ENCODE measurements at places on chromosomes 2 and 18.

GRCh38 chr18:1914489-1914888, 656.8 kb downstream of the METTL4 start:
- no peak for DNase-seq

DNA sequence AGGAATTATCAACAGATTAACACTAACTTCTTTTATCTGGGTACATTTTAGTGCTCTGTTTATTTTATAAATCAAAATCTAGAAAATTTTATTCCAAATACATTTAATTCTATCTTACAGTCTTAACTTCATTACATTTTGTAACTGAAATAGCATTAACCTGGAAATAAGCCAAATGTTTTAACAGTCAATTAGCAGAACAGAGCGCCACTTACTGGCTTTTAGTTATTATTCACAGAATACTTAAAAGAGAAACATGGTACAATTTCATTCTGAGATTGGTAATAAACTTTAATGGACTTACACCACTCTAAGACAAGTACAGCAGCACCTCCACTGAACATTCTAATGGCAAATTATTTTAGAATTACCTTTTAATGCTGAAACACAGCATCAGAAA, 38.6 kb downstream of the SS18 start:
- DNase-seq: no peak

GRCh38 chr2:241877989-241878970, 8.8 kb downstream of the RTP5 start:
- DNase-seq: peak; percentile 58

- no peak for DNase-seq
These were observed 181.7 kb downstream of the ANAPC1 start for GRCh38 chr2:111702119-111702803.

GRCh38 chr2:12980817-12981216, 264.1 kb downstream of the TRIB2 start:
- no peak for DNase-seq

- DNase-seq: no peak
These were observed 47.9 kb downstream of the FRZB start for GRCh38 chr2:182818501-182818900.

- DNase-seq: no peak
These were observed 38.4 kb downstream of the POMC start for GRCh38 chr2:25129901-25130520.

- DNase-seq: no peak
These were observed 100.6 kb upstream of the SMIM21 start for GRCh38 chr18:75527848-75528685.

GRCh38 chr2:32074134-32074506, 10.8 kb downstream of the SPAST start:
- DNase-seq: no peak

- no peak for DNase-seq
These were observed 365.7 kb downstream of the ZEB2 start for GRCh38 chr2:144154205-144154604.

- DNase-seq: no peak
These were observed 200.9 kb downstream of the ERBB4 start for GRCh38 chr2:212337486-212338343.

- no peak for DNase-seq
These were observed 8.4 kb downstream of the TGIF1 start for GRCh38 chr18:3458378-3458777.

- DNase-seq: no peak
These were observed 36.5 kb downstream of the SLC25A52 start for GRCh38 chr18:31723990-31724711.

DNA sequence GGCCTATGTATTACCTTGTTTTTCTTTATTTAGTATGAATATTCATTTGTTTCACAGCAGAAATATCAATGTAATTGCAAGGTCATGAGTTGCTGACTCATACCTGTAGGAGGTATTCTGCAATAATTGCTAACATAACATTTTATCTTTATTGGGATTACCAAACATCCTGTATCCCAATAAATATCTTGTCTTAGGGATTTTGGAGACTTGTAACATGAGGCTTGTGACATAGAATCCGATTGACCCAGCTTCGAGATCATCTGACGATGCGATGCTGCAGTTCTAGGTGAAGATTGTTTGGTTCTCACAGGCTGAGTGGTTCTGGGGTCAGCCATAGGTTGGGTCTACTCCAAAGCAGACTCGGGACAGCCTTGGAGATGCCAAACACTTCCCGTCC, 133.4 kb upstream of the RND3 start:
- no peak for DNase-seq

DNA sequence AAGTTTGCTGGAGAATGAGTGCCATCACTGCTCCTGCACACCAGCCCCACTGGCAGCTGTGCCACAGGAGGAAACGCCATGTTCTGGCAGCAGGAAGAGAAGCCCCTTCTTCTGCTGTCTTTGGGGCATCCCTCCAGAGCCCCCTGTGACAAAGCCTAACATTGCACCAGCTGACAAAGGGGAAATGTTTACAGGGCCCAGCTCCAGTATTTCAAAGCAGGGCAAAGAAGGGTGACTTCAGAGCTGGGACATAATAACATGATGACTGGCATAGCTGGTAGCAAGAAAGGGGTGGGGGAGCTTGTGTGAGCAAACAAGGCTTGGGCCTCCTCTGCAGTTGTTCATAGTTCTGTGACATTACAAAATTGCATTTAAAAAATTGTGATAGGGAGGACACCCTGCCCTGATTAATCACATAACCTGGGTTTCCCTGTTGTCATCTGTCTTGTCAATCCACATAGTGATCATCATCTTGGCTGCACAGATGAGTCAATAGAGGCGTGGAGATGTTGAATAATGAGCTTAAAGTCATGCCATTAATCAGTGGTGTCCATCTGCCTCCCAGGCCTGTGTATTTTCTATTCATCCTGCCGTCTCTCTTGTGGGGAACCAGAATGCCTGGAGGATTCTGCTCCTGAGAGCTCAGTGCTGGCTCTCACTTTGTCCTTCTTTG, 29.1 kb upstream of the PDIA6 start:
- no peak for DNase-seq

DNA sequence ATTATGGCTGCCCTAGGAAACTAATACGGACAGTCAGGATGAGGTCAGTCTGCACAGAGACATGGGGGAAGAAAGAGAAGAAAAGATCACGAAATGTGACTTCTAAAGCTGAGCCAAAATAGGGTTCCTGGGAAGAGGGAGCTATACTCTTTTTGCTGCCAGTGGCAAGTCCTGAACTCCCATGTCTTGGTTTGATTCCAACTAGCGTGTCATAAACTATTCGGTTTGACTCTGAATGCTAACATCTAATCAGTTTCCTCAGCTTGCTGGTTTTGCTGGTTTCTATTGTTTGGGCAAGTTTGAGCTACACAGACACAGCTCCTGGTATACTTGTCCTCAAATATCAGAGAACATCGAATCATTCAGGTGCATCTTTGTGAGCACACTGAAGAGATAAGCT, 80.5 kb upstream of the CYP1B1 start:
- no peak for DNase-seq

DNA sequence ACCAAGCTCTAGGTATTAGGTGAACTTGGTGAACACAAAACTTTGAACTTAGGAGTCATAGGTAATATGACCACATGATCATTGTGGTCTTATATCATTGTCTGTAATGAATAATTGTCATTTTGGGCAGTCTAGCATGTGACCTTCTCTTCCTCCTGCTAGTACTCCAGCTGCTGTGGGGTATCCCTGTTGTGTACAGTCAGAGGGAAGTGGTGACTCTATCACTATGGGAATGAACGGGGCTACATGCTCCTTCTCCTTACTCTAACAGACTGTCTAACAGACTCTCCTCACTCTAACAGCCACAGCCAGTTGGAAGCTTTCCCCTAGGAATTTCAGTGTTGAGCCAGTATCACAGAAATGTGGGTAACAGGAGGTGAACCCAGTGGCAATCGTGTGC, 68.2 kb upstream of the NEDD4L start:
- no peak for DNase-seq

GRCh38 chr2:77938462-77938861, 416.3 kb upstream of the LRRTM4 start:
- no peak for DNase-seq

GRCh38 chr2:98793275-98793674, 62.3 kb upstream of the MGAT4A start:
- DNase-seq: no peak
